ENCODE measurements at places on chromosomes 11 and 22.

GRCh38 chr11:92533657-92534335, 309.2 kb downstream of the FAT3 start:
- DNase-seq = no peak

GRCh38 chr11:37496201-37496600, 898.2 kb upstream of the RAG2 start:
- DNase-seq = no peak

- DNase-seq = no peak
Measured at GRCh38 chr11:120859552-120860295, 164.2 kb upstream of the TBCEL start.

- DNase-seq = no peak
Measured at GRCh38 chr11:66866511-66866986, 9.7 kb downstream of the LRFN4 start.

- DNase-seq = no peak
Measured at GRCh38 chr22:42061041-42061440, 9.6 kb downstream of the NAGA start.

DNA sequence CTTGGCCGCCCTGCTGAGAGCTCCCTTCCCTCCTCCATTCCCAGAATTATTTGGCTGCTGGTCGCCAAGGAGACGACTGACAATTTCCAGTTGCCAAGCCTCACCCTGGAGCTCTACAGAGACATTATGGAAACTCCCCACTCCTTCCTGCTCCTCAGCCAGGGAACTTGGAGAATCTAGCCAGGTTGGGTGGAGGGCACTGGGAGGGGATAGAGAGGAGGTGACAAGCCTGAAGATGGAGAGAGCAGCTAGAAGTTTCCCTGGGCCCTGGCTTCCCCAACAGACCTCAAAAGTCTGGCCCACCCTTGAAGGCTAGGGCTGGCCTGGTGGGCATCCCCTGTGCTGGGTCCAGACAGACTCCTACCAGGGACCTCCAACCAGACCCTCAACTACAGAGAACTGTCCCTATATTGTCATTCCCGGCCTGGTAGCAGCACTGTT, 6.7 kb upstream of the VSIG10L2 start:
- no peak for DNase-seq

DNA sequence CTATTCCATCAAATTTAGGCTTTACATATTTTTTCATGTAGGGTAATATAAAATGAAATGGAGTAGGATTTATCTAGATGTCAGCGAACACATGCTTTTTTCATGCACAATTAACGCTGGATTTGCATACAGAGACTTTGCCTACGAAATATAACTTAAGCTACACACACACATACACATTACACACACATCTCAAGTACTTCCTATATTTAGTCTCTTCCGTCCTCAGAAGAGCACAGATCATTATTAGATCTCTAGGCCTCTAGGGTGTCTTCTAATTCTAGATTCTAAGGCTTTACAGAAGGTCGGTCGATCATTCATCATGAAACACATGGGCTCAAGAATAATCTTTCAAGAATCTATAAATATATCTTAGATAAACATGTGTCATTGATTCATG, 3.8 kb upstream of the MS4A13 start:
- DNase-seq = no peak
